ENCODE measurements at places on chromosomes 3 and 15. TPM values are rescaled to one million over a fixed set of nuclear protein-coding genes. Genes with fewer than 3 reads are reported as not detected.
A peak's percentile ranks its signal among the peaks of the same experiment; 100 is the strongest.

DNA sequence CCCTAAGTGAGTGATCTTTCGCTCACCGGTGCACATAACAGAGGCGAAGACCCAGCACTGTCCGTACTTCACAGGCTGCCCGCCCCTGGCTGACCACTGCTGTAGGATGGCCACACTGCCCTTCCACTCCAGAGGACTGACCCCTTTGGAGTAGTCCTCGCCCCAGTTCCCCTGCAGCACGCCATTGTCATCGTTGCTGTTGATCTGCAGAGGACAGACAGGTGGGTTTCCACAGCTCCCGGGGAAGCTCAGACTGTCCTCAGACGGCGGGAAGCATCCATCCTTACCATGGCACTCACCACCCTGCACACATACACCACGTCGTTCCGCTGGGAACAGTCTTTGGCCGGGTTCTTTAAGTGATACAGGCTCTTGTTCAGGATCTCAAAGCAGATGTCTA is 20.5 kb upstream of the TGM5 start:
- H3K36me3 ChIP-seq = no peaks in the 10 kb centered on the region
- no peak overlapping the region for H3K4me3 ChIP-seq
- no peak overlapping the region for H3K27ac ChIP-seq
- DNase-seq = peak; percentile 52

GRCh38 chr3:81624756-81625155 is 136.7 kb downstream of the GBE1 start:
- H3K36me3 ChIP-seq = no peaks in the 10 kb centered on the region
- no peaks in the 10 kb centered on the region for H3K4me1 ChIP-seq
- no peak for DNase-seq
- H3K27ac ChIP-seq = no peak overlapping the region
- no peaks in the 10 kb centered on the region for H3K27me3 ChIP-seq

MITF gene
- total RNA-seq = 57.7 TPM

CATSPER2 gene
- 9.1 TPM for total RNA-seq

MLF1 gene
- 9.8 TPM for total RNA-seq

- H3K4me1 ChIP-seq = no peaks in the 10 kb centered on the region
- no peaks in the 10 kb centered on the region for H3K27me3 ChIP-seq
- no peak overlapping the region for H3K4me3 ChIP-seq
- no peak overlapping the region for H3K27ac ChIP-seq
Observed at GRCh38 chr3:165446555-165446954, 250.4 kb upstream of the SLITRK3 start.

DNA sequence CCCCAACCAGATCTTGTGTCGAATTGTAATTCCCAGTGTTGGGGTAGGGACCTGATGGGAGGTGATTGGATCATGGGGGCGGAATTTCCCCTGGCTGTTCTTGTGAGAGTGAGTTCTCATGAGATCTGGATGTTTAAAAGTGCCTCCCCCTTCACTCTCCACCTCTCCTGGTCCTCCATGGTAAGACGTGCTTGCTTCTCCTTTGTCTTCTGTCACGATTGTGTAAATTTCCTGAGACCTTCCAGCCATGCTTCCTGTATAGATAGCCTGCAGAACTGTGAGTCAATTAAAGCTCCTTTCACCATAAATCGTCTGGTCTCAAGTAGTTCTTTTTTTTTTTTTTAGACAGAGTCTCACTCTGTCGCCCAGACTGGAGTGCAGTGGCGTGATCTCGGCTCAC is 42.3 kb downstream of the NR1D2 start:
- H3K4me1 ChIP-seq = no peaks in the 10 kb centered on the region
- no peak for DNase-seq
- no peaks in the 10 kb centered on the region for H3K36me3 ChIP-seq
- H3K27ac ChIP-seq = no peak overlapping the region
- H3K4me3 ChIP-seq = no peak overlapping the region

DOCK3 gene
- total RNA-seq = 0.98 TPM

DNA sequence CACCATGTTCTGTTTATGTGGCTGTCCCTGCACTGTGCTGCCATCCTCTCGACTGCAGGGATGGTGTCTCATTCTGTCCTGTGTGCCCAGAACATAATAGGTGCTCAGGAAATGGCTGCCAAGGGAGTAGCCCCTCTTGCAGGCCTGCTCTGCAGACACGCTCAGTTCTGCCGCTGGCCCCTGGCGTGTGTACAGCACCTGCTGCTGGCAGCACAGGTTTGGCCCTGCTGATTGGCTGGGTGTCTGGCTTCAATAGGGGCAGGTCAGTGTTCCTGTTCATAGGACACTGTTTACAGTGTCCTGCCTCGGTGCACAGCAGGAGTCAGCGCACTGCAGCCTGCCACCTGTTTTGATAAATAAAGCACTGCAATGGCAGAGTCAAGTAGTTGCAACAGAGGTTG is 146.9 kb downstream of the DNAJB8 start:
- no peaks in the 10 kb centered on the region for H3K27me3 ChIP-seq
- no peak overlapping the region for H3K4me3 ChIP-seq
- peaks cover 15% of the 10 kb centered on the region for H3K4me1 ChIP-seq
- H3K27ac ChIP-seq = no peak overlapping the region
- no peaks in the 10 kb centered on the region for H3K36me3 ChIP-seq

DNA sequence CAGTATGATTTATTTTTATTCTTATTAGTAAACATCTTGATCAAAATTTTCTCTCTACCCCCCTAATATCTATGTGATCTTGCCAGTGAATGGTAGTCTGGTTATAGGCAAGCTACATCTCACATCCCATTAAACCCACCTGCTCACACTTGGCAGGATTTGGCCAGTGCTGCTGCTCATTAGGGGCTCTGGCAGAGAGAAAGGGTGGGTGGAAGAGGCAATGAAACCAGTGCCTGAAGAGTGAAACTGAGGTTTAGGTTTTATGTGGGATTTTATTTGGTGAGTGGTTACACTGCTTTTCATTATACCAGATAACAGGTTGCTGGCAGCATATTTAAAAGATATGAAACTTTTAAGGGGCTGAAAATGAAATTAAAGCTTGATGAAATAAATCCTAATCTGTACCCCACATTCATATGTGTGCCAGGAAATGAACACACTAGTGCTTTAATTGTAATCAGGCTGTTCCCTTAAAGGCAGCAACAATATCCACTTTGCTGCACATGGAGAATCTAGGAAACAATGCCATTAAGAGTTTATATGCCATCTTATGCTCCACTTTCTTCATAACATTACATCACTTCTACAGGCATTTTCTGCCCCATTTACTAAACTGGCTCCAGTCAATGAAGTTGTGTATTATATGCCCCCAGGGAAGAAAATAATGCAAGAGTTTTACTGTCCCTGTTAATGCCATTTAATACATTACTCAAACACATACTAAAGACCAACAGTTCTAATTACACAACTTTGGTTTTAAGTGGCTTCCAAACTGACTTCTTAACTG is 688.7 kb downstream of the MECOM start:
- H3K4me3 ChIP-seq = no peak overlapping the region
- H3K27ac ChIP-seq = no peak overlapping the region
- DNase-seq = no peak

GRCh38 chr15:32861761-32862160 is 144.0 kb downstream of the GREM1 start:
- no peaks in the 10 kb centered on the region for H3K27me3 ChIP-seq
- no peak for DNase-seq
- no peak overlapping the region for H3K4me3 ChIP-seq
- peaks cover 8% of the 10 kb centered on the region for H3K4me1 ChIP-seq
- peak overlapping the region; percentile 64 for H3K27ac ChIP-seq

COL7A1 gene
- total RNA-seq = 148 TPM

DNA sequence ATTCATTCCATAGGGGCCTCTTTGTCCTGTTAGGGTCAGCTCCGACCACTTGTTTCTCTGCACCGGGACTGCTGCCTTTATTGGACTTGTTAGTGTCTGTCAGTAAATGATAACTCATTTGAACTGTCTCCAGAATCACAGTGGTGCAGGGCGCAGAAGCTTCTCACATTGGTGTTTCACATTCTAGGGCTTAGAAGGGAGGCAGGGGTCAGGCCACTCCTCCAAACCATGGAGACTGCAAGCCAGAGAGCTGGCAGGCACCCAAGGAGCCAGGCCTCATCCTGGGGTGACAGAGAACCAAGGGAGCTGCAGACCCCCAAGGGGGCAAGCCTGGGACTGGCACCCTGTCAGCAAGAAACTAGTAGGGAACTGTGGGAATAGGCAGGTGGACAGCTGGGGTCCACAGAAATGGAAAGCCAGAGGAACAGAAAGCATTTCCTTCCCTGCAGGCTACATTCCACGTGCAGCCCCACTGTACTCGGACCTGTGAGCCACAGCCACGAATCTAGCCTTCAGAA is 49.1 kb downstream of the CCNL1 start:
- no peaks in the 10 kb centered on the region for H3K27me3 ChIP-seq
- H3K36me3 ChIP-seq = no peaks in the 10 kb centered on the region
- no peak overlapping the region for H3K27ac ChIP-seq
- peaks cover 16% of the 10 kb centered on the region for H3K4me1 ChIP-seq

DNA sequence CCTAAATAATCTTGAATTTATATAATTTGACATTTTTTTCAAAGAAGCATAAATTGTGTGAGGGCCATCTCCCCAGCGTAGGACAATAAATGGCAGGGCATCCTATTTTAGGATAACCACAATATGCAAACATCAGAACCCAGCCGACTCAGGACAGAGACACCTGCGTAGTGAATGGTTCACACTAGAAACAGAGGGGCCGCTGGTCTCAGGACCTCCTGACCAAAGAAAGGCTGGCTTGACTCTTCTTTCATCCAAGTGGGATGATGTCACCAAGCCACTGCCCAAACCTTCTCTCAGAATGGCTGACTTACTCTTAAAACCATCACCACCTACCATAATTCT is 162.1 kb downstream of the FOXP1 start:
- H3K27ac ChIP-seq = no peak overlapping the region
- no peaks in the 10 kb centered on the region for H3K36me3 ChIP-seq
- no peak for DNase-seq
- H3K4me3 ChIP-seq = no peak overlapping the region
- no peaks in the 10 kb centered on the region for H3K27me3 ChIP-seq

GRCh38 chr3:167892205-167892604 is 156.7 kb downstream of the SERPINI1 start:
- H3K27ac ChIP-seq = no peak overlapping the region
- H3K27me3 ChIP-seq = no peaks in the 10 kb centered on the region
- H3K4me3 ChIP-seq = no peak overlapping the region

DNA sequence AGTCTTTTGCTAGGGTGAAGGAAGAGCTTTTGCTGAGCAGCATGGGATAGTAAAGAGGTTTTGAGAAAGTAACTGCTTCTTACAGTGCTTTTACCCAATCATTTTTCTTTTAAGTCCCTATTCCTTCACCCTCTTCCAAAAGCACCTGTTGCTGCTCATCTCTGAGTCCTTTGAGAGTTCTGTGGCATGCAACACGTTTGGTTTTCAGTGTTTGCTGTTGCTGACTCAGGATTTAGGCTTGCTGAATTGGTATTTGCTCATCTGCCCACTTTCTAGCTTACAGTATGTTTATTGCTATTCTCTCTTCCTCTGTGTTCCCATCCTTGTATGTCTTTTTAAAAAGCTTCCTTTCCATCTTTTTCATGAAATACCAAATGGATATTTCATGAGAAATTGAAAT is 55.9 kb upstream of the THRB start:
- no peak for DNase-seq
- no peaks in the 10 kb centered on the region for H3K27me3 ChIP-seq
- H3K4me3 ChIP-seq = no peak overlapping the region

GRCh38 chr3:73513260-73513659 is 111.5 kb downstream of the PDZRN3 start:
- H3K4me1 ChIP-seq = peaks cover 66% of the 10 kb centered on the region
- H3K36me3 ChIP-seq = no peaks in the 10 kb centered on the region
- H3K27me3 ChIP-seq = no peaks in the 10 kb centered on the region
- H3K4me3 ChIP-seq = no peak overlapping the region

SPTBN5 gene
- 0.49 TPM for total RNA-seq

- DNase-seq = no peak
- no peak overlapping the region for H3K4me3 ChIP-seq
- H3K36me3 ChIP-seq = peaks cover 33% of the 10 kb centered on the region
- H3K27ac ChIP-seq = no peak overlapping the region
- H3K27me3 ChIP-seq = no peaks in the 10 kb centered on the region
- H3K4me1 ChIP-seq = peaks cover 34% of the 10 kb centered on the region
Observed at GRCh38 chr3:14174483-14174882, 3.9 kb downstream of the XPC start.

KBTBD8 gene
- total RNA-seq = 0.49 TPM

- no peaks in the 10 kb centered on the region for H3K36me3 ChIP-seq
- H3K4me3 ChIP-seq = no peak overlapping the region
Observed at GRCh38 chr3:19348941-19349564, 200.7 kb downstream of the KCNH8 start.

ONECUT1 gene
- total RNA-seq = not detected

GRCh38 chr3:43210049-43211027 is 76.0 kb upstream of the SNRK start:
- H3K27me3 ChIP-seq = no peaks in the 10 kb centered on the region
- no peaks in the 10 kb centered on the region for H3K36me3 ChIP-seq
- no peak for DNase-seq
- H3K4me3 ChIP-seq = no peak overlapping the region

DAPK2 gene
- total RNA-seq = 50.3 TPM

CHDH gene
- 1.7 TPM for total RNA-seq

GRCh38 chr3:116740293-116740692 is 30.7 kb downstream of the TUSC7 start:
- H3K36me3 ChIP-seq = no peaks in the 10 kb centered on the region
- H3K4me1 ChIP-seq = no peaks in the 10 kb centered on the region

GRCh38 chr3:161740421-161740820 is 243.8 kb downstream of the OTOL1 start:
- no peak overlapping the region for H3K27ac ChIP-seq
- H3K36me3 ChIP-seq = no peaks in the 10 kb centered on the region
- H3K4me3 ChIP-seq = no peak overlapping the region

CCDC80 gene
- 51.6 TPM for total RNA-seq

HES1 gene
- 191 TPM for total RNA-seq

- H3K4me1 ChIP-seq = peaks cover 58% of the 10 kb centered on the region
- no peak overlapping the region for H3K4me3 ChIP-seq
- H3K27me3 ChIP-seq = no peaks in the 10 kb centered on the region
- no peak for DNase-seq
- no peak overlapping the region for H3K27ac ChIP-seq
Observed at GRCh38 chr3:196423044-196423781, 9.0 kb downstream of the UBXN7 start.

GRCh38 chr15:70096215-70097062 is 1.3 kb downstream of the TLE3 start:
- H3K4me3 ChIP-seq = peak overlapping the region; percentile 86
- no peak for DNase-seq
- H3K27me3 ChIP-seq = no peaks in the 10 kb centered on the region
- peaks cover 68% of the 10 kb centered on the region for H3K4me1 ChIP-seq

DNA sequence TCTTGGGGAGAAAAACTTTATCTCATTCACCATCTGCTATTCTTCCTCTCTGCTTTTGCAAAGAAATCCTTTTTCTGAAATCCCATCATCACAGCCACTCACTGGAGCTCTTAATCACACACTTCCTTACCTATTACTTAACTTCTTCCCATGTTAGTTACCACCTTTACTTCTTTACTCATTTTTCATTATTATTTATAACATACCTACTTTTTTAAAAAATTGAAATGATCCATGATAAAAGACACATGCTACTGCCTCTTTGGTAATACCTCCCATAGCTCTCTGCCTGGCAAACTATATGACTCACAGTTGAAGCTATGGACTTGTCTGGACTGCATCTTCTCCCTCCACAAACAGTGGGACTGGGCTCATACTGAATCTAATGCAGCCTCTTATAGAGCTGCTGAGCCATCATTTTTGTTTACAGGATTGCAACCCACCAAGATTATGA is 150.3 kb downstream of the TNIK start:
- H3K27me3 ChIP-seq = no peaks in the 10 kb centered on the region
- DNase-seq = no peak
- no peaks in the 10 kb centered on the region for H3K4me1 ChIP-seq

All from vagina (tissue), 2 donors.